ENCODE measurements at places on chromosomes 7 and 10.

DNA sequence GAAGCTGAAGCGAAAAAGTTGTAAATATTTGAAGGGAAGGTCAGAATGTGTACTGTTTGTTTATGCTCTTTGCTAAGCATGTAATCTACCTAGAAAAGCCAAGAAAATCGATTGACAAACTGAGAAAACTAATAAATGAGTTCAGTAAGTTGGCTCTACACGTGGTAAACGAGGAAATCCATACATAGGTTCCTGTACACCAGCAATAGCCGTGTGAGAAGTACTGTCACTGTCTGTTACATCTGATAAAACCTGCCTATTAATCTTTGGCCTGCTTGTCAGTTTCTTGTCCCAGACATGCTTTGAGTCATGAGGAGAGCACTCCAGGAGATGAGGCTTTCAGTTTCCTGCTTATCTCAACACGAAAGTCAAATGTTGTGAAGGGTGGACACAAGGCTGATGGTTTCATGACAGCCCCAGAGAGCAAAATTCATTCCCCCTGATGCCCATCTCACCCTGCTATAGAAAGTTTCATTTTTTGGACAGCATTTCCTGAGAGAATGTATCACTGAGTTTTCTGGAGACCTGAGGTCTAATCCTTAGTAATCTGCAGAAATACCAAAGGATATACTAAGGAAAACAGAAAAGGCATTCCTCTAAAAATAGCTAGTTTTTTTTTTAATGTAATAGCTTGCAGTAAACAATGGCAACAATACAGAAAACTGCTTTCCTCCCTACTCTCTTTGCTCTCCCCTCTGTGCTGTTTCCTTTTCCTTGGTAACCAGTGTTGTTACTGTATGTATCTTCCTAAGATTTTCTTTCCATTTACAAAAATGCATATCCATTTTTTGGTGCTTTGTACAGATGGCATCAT, 18.8 kb downstream of the BMPR1A start:
- DNase-seq, result no peak

DNA sequence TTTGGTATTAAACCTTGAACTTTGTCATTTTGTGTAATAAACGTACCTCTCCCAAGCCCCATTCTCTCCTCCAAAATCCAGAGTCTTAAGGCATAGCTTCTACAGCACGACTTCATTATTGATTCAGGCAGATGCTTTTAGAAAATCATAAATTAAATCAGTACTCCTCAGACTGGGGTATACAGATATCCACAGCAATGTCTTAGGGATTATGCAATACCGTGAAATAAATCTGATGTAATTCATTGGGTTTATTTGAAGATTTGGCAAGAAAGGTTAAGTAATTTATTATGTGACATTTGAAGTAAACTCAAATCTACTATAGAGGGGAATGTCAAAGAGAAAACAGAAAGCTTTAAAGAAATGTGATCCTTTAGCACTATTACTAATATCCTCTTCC, 246.1 kb upstream of the PLXDC2 start:
- DNase-seq, result no peak

DNA sequence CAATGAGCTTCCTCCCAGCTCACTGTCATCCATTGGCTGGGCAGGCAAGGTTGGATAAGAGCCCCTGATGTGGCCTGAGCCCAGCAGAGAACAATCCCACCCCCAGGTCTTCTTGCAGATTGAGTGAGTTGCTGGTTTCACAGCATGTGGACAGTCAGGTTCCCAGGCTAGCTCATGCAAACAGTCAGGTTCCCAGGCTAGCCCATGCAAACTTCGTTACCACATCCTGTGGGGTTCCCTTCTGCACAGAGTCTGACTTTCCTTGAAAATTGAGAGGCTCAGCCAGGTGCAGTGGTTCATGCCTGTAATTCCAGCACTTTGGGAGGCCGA, 67.1 kb downstream of the TMEM130 start:
- DNase-seq, result no peak

DNA sequence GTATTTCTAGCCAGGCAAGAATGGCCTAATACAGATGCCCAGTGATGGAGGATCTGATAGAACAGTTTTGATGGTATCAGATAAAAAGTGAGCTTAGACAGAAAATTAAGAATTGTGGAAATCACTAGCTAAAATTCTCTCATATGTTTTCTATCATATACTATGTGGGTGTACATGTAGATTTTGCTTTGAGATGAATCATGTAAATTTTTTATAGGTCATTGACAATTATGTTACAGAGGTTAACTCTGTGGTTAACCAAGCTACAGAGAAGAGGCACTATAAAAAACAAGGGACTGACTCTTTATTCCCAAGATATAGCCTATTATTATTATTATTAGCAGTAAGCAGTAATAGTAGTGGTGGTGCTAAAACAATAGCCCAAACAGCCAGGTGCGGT, 156.5 kb downstream of the ITGA8 start:
- DNase-seq, result no peak

DNA sequence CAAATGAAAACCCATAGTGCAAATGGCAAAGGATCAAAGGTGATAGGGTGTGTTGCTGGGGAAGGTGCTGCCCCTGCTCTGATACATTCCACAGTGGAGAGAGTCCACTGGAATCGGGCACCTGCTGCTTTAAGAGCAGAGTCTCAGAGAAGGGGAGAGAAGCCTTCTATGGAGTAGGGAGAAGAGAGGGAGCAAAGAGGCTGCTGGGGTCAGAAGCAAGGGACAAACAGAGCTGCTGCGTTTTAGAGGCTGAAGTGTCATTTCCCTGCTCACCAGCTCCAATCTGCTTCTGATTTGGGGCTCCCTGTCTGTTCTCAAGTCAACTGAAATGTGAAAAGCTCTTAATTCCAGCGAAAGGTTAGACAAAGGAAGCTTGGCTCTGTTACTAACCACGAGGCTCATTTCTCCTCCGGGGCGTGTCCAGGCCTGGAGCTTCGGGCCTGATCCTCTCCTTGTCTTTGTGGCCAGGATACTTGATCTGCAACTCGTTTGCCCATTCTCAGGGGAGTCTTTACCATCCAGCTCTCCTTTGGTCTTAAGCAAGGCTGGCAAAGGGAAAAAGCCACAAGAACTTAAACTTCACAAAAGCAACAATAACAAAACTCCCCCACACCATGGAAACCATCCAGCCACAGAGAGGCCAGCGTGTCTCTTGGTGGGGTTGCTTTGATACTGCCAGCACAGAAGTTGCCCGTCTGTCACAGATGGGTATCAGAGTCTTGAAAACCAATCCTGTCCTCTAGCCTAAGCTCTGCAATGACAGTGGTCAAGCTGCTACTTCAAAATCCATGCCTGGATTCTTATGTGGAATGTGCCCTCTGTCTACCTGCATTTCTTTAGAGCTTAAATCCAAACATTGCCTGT, 692.6 kb downstream of the SUGCT start:
- no peak for DNase-seq

DNA sequence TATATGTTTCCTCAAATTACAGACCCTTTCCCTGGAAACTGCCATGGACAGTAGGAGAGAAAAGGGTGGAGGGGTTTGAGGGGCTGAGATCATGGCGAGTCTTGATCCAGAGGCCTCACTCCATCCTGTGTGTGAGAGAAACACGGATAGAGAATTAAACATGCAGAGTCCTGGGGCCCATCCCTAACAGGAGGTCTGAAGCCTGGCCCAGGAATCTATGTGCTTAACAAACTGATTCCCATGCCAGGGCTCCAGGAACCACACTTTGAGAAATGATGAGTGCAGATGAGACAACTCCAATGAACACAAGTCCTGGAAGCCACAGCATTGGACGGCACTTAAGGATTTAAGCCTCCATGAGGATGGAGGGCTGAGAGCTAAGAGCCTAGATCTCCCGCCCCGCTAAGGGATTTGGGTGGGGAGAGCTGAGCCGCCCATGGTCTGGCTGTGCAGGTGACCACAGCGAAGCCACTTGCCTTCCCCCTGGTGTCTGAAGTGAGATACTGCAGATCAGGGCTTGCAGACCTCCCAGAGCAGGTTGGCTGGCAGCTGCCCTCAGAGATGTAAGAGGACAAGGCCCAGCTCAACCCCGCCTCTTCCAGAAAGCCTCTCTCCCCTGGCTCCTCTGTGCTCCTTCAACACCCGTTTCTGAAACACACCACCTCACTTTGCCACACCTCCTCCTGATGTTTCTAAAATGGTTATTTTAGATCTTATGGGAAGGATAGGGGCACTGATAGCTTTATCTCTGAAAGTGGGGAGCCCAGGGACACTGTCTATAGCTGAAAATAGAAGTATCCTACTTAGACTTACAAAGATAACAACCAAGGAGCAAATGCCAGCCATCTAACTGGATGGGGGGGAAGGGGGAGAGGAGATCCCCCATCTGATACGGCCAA, 24.8 kb upstream of the EIF5AL1 start:
- no peak for DNase-seq

GRCh38 chr10:125592897-125593296, 90.1 kb downstream of the TEX36 start:
- DNase-seq, result no peak

DNA sequence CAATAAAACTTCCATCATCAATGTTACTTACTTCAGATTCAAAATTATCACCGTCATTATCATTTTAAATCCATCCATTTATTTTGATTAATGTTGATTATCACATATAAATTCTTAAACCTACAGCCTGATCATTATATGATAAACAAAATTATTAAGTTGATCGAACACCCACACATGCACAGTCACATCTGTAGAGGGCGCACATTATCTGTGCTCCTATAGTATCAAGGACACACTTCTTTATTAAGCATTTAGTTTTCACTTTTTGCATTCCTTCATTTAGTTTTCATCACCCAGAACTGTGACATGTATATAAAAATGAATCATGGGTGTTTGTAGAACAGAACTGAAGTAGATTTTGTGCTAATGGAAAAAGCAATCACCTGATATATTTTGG, 26.2 kb upstream of the ZNF716 start:
- no peak for DNase-seq

GRCh38 chr10:22708772-22709171, 5.6 kb downstream of the PIP4K2A start:
- DNase-seq, result no peak

DNA sequence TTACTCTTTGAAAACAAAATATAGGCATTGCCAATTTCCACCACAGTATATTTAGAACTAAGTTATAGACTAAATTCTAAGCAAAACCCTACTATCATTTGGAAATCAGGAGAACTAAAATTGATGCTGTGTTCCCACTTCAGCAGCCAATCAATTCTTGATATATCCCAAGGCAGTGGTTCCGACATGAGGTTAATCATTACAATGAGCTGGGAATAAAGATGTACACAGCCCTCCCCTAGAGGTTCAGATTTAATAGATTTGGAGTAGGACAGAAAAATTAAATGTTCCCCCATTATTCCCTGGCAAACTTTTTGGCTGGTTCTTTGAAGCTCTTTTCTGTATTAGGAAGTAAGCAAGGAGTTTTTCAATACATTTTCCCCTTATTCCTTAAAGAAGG, 15.1 kb downstream of the ZNF800 start:
- DNase-seq, result no peak

DNA sequence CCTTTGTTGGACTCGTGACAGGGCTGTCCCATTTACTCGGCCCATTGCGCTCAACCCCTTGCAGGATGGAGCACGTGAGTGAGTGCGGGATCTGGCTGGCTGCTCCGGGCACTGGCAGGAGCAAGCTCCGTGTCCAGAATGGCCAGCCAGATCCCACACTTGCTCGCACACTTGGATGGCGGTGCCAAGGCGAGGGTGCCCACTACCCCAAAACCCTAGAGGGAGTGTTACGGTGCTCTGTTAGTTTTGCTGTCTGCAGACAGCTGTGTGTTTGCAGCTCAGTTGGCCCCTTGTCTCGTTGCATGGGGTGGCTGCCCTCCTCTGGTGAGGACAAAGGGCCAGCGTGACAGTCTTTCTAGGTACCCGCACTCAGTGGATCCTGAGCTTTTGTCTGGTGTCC, 34.2 kb downstream of the ZNF487 start:
- no peak for DNase-seq

DNA sequence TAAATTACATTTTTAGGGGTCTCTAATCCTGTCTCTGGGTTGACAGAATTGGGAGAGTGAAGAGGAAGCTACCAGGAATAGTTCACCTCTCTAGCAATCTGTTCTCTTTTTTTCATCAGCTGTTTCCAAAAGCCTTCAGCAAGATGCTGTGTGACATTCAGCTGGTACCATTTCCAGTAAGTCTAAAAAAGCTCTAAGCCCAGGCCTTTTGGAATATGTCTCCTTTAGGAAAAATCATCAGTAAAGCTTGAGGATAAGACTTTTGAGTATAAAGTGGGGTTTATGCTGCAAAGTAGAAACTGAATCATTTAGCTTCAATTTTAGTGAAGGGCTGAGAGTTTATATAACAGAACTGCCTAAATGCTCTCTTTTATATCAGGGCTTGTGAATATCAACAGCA, 81.5 kb downstream of the CCNY start:
- no peak for DNase-seq

DNA sequence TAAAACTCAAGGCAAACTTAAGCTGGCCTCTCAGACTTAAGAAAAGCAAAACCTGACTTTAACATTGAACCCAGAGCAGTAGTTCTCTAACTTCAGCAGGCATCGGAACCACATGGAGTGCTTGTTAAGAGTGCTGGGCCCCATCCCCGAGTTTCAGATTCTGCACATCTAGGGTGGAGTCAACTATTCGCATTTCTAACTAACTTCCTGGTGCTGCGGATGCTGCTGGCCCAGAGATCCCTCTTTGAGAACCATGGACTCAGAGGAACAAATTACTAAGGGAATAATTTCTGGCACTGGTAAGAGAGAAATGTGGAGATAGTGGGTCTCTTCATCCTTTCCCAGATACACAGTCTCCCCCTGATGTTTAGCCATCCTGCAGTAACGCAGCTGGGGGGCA, 14.6 kb upstream of the NPFFR1 start:
- DNase-seq, result no peak

GRCh38 chr10:75103881-75104686, 7.4 kb upstream of the SAMD8 start:
- DNase-seq, result no peak

GRCh38 chr10:42875798-42876341, 93.3 kb downstream of the BMS1 start:
- peak; percentile 45 for DNase-seq

- no peak for DNase-seq
Measured at GRCh38 chr10:75755528-75755927, 324.1 kb downstream of the LRMDA start.

DNA sequence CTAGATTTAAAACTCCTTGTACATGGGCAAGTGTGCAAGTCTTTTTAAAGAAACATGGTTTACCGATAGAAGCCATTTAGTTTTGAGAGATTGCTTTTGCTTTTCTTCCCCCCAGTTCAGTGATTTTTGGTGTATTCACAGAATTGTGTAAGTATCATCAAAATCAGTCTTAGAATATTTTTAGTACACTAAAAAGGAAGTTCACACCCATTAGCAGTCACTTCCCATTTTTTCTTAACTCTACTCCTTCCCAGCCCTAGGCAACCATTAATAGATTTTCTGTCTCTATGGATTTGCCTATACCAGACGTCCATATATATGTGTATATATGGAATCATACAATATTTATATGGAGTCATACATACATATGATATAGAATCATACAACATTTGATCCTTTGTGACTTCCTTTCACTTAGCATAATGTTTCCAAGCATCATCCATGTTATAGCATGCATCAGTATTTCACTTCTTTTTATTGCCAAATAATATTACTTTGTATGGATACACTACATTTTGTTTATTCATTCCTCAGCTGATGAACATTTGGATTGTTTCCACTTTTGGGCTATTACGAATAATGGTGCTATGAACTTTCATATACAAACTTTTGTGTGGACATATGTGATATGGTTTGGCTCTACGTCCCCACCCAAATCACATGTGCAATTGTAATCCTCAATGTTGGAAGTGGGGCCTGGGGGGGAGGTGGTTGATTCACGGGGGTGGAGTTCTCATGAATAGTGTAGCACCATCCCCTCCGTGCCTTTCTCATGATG, 16.5 kb upstream of the ARL4A start:
- no peak for DNase-seq

- DNase-seq, result no peak
Measured at GRCh38 chr7:158774952-158775351, 54.4 kb downstream of the ESYT2 start.
